ENCODE measurements at places on chromosomes 7 and 10.

DNA sequence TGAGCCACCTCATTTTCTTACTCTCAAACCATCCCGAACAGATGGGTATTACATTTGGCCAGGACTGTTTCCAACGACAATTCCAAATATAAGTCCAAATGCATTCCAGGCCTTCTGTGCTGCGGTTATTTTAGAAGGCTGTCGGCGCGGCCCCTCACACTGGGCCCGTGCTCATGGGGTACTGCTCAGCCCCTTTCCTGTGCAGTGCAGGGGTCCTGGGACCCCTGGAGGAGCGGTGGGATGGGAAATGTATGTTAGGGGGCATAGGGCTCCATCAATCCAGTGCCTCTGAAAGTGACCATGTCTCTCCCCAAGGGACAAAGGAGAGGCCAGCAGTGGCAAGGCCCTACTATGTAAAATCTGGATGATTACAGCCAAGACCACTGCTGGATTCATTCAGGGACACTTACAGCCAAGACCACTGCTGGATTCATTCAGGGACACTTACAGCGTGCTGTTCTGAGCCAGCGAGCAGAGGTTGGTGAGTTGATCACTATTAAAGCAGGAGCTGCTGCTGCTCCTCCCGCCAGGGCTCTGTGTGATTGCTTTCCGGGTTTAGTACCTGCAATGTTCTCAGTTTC, 66.3 kb downstream of the CHST15 start:
- no peak for DNase-seq

- DNase-seq, result no peak
These were observed 733.4 kb downstream of the MAGI2 start for GRCh38 chr7:78720066-78720465.

- no peak for DNase-seq
These were observed 31.5 kb upstream of the PRLHR start for GRCh38 chr10:118626953-118627352.

DNA sequence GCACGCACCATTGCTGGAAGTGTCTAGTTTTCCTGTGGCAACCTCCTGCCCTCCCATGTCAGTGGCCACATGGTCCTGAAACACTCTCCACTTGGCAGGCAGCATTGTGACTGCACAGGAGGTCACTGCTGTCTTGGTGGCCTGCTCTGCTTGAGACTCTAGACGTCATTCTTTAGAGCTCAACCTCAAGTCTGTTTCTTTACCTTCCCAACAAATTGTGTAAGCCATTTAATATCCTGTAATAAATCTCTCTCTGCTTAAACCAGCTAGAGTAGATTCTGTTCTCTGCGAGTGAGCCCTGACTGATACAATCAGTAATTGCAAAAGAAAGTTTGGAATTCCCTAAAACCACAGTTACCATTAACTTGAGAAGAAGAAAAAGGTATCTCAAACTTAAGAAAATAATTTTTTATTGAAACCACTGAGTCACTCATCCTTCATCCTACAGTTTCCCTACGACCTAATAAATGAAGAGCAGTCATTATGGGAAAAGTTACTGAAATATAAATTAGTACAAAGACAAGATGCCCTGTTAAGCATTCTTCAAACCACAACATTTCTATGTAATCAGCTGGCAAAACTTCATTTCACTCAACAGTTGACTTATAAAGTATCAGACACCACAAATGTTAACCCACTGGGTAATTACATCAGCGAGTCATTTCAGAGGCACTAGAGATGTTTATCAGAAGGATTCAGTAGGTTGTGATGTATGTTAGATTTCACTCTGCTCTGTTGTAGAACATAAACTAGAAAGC, 18.0 kb downstream of the SLC25A13 start:
- DNase-seq, result no peak

DNA sequence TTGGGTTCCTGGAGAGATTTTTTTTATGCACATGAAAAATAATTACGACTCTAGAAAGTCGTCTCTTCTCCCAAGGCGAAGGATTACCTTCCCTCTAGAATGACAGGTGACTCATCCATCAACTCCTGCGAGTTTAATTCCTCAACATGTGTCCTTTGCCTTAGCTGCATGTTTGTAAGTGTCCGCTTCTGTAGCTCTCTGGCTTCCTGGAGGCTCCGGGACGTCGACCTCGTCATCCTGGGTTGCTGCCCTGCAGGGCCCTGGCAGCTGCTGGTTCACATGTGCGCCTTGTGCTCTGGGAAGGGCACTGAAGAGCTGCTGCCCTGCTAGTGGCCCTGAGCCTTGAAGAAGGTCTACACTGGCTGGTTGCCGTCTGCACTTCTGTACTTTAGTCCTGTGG, 210.2 kb downstream of the MLLT10 start:
- no peak for DNase-seq

- DNase-seq, result no peak
These were observed 51.9 kb downstream of the SORBS1 start for GRCh38 chr10:95509251-95509650.

DNA sequence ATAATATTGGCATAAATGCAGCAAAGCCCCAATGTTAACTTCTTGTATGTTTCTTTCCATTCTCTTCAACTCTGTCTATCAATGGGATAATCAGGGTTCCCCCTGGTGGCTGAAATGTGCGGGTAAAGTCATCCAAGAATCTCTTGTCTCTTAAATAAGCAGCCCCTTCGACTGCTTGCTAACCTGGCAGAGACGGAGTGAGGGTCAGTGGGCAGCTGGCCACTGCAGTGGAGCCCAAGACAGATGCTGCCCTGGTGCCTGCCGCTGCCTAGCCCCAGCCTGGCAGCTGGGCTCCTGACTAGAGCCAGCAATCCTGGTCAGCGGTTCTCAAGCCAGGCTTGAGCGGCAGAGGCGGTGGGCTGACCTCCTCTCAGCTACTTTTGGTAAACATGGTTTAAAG, 248.9 kb downstream of the COBL start:
- DNase-seq, result peak; percentile 53

DNA sequence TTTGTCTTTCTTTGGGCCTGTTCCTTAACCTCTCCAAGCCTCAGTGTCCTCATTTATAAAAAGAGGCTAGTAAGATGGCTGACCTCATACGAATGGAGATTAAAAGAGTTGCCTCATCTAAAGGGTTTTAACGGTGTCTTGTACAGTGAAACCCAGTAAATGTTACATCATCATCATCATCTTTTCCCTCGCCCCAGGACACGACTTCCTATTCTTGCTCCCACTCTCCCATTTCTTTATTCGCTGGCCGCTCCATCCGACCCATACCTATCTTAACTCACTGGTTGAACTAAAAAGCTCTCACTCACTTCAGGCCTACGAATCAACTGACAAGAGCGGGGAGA, 554 bp downstream of the FRA10AC1 start:
- DNase-seq, result peak; percentile 49

All from fibroblast of gingiva (primary cell).